ENCODE measurements at places on chromosomes 7 and 10. TPM values are rescaled to one million over a fixed set of nuclear protein-coding genes. Genes with fewer than 3 reads are reported as not detected.

- DNase-seq = no peak
These were observed 55.0 kb downstream of the RELN start for GRCh38 chr7:103934508-103934907.

- no peak for DNase-seq
These were observed 7.9 kb downstream of the NUB1 start for GRCh38 chr7:151349507-151349853.

- no peak for DNase-seq
These were observed 18.3 kb downstream of the CALHM2 start for GRCh38 chr10:103433858-103434257.

DNTT gene
- total RNA-seq = 0.30 TPM

INMT gene
- not detected for total RNA-seq
